Activated CD4-positive, CD25-positive, alpha-beta regulatory T cell (primary cell): ENCODE measurements at places on chromosomes 2 and 18.

DNA sequence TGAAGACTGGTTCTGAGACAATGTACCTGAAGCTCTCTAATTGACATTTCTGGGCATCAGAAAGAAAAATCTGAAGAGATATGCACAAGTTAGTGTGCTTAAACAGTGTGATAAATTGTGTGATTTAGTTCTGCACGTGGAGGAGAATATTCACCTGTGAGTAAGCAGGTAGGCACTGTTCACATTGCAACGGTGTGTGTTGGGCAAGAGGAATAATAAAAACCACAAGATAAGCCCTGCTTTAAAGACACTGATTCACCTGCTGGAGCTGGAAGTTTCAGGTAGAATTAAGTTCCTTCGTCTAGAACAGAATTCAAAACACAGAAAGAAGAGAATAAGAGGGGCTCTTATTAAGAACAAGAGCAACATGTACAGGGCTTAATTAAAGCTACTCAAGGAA lies 864.3 kb upstream of the SOX11 start:
- no peak for DNase-seq

GRCh38 chr2:105403783-105404698 lies 5.2 kb upstream of the FHL2 start:
- no peak for DNase-seq

DNA sequence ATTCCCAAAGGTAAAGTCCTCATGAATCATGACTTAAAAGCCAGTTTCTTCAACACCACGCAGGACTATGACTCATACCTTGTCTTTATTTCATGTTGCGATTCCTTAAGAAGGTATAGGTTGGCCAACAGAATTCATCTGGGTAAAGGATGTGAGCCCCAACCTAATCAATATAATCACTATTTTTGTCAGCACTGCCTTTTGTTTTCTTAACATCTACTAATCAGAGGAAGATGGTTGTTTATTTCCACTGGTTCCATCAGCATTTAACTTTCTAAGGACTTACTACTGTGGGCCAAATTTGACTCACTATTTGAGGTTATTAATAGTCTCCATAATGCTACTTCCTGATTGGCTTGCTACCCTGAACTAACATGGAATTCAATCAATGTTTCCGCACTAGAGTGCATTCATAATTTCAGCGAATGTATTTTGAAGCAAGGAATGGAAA lies 78.6 kb downstream of the SCG2 start:
- no peak for DNase-seq

GRCh38 chr2:143689541-143689940 lies 560.3 kb downstream of the ARHGAP15 start:
- DNase-seq = no peak

DNA sequence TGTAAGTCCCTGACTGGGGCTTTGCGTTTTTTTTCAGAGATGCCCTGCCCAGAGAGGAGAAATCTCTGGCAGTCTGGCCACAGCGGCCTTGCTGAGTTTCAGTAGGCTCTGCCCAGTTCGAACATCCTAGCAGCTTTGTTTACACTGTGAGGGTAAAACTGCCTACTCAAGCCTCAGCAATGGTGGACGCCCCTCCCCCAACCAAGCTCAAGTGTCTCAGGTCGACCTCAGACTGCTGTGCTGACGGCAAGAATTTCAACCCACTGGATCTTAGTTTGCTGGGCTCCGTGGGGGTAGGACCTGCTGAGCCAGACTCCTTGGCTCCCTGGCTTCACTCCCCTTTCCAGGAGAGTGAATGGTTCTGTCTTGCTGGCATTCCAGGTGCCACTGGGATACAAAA lies 31.7 kb downstream of the L3MBTL4 start:
- DNase-seq = no peak

DNA sequence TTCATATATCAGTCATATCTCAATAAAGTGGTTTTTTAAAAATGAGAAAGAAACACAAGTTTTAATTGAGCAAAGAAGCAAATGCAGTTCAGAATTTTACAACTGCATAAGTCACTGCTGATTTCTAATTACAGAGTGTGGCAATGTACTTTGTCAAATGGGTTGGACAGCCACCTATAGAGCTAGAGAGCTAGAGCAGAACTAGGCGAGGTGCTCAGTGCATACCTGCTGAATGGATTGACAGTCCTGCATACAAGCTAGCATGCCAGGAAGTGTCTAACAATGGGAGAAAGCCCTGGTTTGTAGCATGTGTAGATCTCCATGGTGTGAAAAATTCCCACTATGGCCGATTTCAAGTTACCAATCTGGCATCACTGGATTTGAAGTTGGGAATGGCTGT lies 106.3 kb upstream of the CDCA7 start:
- DNase-seq = no peak

DNA sequence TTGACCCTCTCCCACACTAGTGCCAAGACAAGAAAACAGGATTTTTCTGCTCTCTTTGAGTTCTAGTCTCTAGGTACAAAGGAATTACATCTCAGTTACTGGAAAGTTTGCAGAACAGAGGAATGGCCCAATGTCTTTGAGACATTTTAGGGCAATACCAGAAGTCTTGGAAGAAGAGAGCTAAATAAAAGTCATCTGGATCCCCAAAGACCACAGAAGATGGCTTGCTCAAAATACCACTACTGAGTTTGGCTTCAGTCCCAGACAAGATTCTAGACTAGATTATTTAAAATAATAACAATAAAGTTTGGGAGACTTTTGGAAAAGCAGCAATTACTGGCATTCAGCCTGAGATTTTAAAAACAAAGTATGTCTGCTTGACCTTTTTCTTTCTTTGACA lies 61.9 kb upstream of the HK2 start:
- DNase-seq = no peak

DNA sequence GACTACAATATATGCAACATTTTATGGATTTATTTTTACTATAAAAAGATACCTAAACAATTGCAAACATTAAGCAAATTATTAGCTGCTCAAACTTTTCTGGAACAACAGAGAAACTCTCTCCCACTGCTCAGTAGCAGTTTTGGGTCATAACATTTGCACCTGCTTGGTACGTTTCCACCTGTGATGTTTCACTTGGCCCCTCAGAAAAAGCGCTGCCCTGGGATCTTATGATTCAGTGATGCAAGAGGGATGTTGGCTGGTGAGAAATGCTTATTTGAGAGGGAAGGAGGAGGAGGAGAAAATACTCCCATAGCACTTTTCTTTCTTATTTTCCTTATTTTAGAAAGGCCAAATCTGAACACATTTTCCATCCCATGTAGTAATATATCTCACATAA lies 9.2 kb downstream of the IRS1 start:
- no peak for DNase-seq

DNA sequence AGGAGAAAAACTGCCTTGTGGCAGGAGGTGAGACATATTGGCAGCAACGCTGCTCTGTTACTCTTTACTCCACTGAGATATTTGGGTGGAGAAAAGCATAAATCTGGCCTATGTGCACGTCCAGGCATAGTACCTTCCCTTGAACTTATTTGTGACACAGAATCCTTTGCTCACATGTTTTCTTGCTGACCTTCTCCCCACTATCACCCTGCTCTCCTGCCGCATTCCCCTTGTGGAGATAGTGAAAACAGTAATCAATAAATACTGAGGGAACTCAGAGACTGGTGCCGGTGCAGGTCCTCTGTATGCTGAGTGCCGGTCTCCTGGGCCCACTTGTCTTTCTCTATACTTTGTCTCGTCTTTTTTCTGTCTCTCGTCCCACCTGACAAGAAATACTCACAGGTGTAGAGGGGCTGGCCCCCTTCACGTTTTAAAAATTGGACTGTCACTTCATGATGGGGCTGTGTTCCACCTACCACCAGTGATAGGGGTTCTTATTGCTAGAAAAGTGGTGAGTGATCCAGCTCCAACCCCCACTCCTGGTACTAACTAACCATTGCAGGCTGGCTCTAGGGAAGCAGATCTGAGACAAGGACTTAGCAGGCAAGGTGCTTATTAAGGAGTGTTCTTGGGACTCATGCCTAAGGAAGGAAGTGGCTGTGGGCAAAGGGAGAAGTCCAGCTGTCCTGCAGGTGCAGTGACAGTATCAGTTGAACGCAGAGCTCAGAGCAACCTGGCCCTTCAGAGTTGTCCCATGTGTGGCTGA lies 51.7 kb downstream of the LONRF2 start:
- DNase-seq = no peak

DNA sequence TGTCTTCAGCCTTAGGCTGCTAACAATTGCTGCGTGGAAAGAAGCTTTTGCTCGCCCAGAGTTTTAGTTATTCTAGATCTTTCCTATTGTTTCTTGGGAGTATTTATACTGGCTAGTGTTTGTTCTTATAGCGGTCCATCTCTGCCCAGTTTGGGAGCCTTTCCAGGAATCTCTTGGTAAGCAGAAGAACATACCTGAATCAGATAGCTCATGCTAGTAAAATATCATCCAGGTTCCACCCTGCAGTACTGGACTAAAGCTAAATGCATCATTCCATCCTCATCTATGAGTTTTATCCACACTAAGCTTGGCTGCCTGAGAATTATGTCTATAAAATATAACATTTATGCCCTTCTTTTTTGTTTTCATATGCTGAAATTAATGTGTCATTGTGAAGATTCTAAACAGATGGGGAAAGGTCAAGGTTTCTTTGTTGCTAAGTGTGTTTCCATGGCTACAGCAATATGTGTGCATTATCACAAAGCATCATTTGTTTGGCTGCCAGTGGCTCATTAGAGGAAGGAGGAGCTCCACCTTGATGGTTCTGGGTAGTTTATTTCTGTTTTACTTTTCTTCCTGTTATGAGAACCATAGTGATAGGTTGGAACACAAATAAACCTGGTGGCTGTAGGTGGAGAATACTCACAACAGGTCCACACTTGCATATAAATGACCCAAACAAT lies 182.8 kb downstream of the PIK3C3 start:
- no peak for DNase-seq

- no peak for DNase-seq
Observed at GRCh38 chr2:49241501-49241900, 87.2 kb upstream of the FSHR start.

GRCh38 chr2:146950911-146951310 lies 893.9 kb upstream of the ACVR2A start:
- no peak for DNase-seq

DNA sequence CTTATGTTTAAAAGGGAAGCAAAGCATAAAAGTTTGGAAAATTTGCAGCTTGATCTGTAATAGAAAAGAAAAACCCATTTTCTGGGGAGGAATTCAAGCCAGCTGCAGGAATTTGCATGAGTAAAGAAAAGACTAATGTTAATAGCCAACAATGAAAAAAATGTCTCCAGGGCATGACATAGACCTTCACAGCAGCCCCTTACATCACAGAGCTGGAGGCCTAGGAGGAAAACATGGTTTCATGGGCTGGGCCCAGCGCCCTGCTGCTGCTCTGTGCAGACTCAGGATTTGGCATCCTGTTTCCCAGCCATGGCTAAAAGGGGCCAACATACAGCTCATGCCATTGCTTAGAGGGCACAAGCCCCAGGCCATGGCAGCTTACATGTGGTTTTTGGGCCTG lies 411.6 kb upstream of the MC4R start:
- no peak for DNase-seq

DNA sequence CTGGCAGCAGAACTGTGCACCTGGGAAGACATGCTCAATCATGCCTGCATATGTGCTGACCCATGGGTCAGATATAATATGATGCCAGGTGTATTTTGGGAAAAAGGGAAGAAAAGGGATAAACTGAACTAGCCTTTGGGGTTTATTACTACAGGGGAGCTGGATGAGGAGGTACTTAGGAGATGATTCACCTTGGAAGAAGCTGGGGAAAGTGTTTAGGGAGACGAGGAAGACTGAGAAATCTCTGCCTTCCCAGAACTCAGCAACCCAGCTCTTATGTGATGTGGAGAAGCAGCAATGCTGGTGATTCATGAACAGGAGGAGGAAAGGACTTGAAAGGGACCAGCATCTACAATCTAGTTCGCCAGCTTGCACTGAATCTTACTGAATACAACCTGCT lies 110.2 kb downstream of the BARD1 start:
- DNase-seq = no peak

DNA sequence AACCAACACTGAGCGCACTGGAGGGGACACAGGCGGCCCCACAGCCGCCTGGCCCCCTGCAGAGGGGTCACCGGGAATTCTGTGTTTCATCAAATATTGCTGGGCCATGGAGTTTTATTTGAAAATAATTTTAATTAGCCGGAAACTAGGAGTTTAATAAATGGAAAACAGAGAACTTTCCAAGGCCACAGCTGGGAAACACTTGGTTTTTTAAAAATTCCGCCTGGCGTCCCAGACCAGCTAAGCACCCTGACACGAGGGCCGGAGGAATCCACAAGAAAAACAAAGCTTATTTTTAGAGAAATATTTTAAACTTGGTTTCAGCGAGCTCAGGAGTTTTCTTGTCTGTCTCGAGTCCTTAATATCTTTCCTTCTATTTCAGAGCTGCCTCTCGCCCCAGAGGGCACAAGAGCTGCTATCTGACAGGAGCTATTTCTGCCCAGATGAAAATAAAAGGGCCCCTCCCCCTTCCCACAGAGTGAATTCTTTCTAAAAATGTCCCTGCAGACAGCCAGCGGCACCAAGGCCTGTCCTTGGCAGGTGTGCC lies 8.2 kb downstream of the ZFP36L2 start:
- no peak for DNase-seq
